Activated naive CD4-positive, alpha-beta T cell (primary cell): ENCODE measurements at places on chromosomes 1 and 21.
A peak's percentile ranks its signal among the peaks of the same experiment; 100 is the strongest.

GRCh38 chr1:113192980-113193379 lies 120.0 kb downstream of the LRIG2 start:
- DNase-seq = no peak

GRCh38 chr1:111837393-111837792 lies 81.7 kb downstream of the DDX20 start:
- DNase-seq = no peak

DNA sequence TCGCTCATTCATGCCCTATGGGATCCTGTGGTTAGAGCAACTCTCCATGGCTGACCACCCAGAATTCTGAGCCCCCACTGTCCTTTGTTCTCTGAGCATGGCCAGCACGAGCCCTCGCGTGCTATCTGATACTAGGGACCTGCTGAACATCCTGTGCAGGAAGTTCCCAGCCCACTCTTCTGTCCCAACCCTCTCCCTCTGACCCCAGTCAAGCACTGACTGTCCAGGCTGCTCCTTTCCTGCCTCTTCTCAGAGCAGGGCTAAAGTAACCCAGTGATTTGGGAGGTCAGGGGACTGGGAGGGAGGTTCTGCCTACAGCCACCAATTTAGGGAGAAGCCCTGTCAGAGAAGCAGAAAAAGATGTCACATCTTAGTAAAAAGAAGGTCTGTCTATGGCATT lies 21.2 kb downstream of the CYP4B1 start:
- DNase-seq = no peak

- no peak for DNase-seq
Measured at GRCh38 chr1:102733491-102734236, 374.7 kb downstream of the COL11A1 start.

DNA sequence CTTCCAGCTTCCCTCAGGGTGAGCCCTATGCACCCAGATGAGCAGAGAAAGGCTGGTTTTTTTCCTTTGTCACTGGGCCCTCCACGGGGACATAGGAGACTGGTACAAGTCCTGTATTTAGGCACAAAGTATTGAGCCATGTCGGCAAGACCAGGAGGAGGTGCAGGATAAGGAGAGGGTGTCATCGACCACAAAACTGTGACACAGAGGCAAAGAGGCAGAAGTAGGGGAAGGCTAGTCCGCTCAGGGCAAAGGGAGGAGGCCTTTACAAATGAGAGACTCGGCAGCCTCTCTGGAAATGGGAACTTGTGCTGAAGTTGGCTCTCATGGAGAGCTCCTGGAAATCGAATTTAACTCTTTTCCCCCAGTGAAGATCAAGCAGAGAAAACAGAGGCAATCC lies 70.7 kb upstream of the CAMK1G start:
- no peak for DNase-seq

DNA sequence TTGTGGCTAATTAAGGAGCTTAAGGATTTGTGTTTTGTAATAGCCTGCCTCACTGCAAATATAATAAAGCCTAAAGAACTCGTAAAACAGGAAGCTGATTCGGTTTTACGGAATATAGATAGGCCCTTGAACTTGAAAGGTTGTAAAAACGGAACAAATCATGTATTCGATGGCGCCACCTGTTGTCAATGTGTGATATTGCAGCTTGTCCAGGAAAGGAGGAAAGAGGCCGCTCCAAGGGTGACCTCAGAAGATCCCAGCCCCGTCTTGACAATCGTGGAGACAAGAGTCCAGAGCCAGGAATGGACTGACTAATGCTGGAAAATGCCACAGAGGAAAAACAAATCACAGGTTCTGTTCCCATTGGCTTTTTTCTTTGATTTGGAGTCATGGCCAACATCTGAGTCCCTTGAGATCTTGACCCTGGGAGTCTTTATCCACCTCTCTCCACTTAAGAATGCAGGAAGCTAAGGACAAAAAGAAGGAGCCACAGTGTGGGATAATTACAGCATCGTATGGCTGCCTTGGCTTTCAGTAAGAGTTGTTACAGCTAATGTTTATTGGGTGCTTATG lies 7.0 kb upstream of the IGSF21 start:
- peak; percentile 33 for DNase-seq

GRCh38 chr1:12184008-12184681 lies 17.4 kb downstream of the TNFRSF1B start:
- no peak for DNase-seq

GRCh38 chr1:153344718-153345025 lies 4.0 kb downstream of the PGLYRP4 start:
- no peak for DNase-seq

DNA sequence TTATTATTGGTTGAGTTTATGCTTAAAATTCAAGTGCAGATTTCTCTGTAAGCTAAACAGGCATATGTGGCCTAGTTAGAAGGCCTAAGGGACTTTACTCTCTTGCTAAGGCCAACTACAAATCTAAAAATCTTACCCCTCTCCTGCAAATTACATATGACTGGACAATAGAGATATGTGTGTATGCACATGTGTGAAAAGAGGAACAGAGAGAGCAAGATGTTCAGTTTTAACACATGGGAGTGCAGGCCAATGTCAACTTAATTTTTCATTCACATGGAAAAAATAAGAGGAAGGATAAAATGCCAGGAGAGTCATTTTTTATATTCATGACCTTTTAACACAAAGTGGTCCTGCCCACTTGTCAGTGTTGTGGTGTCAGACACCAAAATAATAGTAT lies 8.5 kb downstream of the OR10K2 start:
- no peak for DNase-seq

GRCh38 chr1:167105271-167106118 lies 11.6 kb downstream of the STYXL2 start:
- no peak for DNase-seq

DNA sequence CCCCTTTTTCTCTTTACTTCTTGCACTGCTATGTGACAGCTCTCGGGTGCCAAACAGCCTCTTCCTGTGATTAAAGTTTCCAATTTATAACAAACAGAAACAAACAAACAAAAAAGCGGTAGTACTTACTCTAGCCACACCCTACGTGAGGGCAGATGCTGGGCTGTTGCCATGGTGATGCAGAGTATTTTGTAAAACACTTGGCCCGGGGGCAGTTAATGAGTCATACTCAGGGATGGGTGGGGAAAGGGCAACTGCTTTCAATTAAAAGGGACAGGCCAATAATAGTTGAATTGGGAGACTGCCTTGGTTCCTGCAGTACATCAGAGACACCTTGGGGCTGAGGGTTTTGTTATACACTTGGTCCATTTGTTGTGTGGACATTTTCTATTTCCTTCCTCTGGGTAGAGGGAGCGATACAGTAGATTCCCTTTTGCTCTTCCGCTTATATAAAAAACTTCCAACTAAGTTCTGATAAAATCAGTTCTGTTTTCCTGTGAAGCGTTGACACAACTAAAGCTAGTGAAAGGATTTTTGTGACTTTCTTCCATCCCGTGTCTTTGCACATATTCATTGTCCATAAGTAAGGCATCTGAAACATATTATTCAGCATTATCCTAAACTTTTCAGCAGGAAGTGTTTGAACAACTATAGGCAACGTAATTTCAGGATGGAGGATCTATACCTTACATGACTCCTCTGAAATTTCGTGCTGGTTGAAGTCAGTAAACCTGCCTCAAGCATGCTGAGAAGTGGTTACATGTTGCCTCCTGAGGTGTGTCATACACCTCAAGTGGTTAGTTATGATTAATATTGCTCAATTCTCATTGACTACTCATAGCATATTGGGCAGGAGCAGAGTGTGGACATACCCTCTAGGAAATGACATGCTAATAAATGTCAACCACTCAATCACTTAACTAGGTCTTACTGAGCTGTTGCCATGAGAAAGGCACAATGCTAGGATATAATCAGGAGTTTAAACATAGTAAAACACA lies 36.7 kb upstream of the THEM4 start:
- peak; percentile 15 for DNase-seq

DNA sequence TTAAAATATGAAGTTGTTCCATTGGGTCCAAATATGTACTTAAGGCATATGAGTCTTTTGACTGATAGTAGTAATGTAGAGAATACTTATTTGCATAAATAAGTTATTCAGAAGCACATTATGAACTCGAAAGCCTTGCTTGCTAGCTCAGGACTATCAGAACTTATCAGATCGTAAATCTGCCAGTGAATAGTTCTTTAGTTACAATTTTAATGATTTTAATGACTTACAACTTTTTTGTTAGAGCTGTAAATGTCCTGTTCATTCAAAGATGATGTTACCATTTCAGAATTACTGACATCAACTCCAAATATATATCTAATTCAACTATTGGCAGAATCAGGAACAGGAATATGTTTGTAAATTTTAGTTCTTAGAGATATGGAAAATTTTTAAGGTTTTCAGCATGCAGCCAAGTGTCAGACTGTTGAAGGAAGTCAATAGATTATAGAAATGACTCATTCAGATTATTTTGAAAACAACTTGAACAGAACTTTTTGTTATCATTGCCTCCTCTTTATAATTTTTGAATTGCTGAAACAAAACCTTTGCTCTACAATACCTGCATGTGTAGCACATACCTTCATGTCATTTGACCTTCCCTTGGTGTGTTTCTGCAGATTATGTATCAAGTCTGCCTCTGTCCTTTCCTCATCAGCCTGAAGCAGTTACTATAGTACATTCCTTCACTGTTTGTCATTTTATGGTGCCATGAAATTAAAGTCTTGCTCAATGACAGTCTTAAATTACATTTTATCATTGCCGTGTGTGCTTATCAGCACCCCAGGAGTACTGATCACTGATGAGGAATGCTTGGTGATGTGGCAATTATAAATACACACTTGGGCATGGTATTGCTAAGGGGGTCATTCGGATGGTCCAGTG lies 44.9 kb downstream of the LRRC8D start:
- no peak for DNase-seq

DNA sequence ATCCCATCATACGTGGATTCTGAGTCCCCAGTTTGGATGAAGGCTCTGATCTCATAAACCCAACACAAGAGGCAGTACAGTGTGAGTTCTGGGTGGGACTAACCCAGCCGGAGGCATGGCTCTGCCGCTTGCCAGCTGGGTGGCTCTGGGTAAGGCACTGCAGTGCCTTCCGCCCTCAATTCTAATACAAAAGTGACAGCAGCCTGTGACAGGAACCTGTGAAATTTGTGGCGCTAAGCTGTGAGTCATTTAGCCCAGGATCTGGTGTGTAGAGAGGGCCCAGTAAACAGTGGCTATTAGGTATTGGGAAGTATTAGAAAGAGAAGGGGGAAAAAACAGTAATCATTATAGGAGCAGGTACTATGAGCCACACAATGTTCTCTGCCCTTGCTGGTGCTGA lies 23.3 kb downstream of the HSPG2 start:
- DNase-seq = no peak

- no peak for DNase-seq
Measured at GRCh38 chr1:103900005-103900404, 150.3 kb downstream of the AMY1C start.

DNA sequence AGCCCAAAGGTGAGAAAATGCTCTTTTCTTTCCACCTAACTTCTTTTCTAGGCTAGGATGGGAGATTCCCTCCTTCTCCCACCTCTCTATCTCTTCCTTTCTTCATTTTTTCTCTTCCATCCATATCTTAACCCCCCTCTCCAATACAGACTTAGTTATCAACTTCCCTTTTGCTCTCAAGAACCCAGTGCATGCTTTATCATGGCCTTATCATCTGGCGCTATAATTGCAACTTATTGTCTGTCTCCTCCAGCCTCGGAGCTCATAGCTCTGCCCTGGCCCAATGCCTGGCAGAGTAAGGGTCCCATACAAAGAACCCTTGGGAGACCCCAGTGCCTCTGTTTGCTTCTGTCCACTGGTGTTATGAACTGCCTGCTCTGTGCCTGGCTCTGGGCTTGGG lies 71.0 kb upstream of the NFASC start:
- no peak for DNase-seq

GRCh38 chr1:97806996-97807520 lies 113.8 kb downstream of the DPYD start:
- DNase-seq = no peak

- DNase-seq = no peak
Measured at GRCh38 chr1:67747671-67748546, 62.9 kb downstream of the GADD45A start.

GRCh38 chr21:45847870-45848269 lies 133.7 kb upstream of the COL6A1 start:
- no peak for DNase-seq

- no peak for DNase-seq
Measured at GRCh38 chr21:42799948-42800347, 79.4 kb downstream of the WDR4 start.

- DNase-seq = no peak
Measured at GRCh38 chr1:30909365-30910068, 959 bp upstream of the SDC3 start.

DNA sequence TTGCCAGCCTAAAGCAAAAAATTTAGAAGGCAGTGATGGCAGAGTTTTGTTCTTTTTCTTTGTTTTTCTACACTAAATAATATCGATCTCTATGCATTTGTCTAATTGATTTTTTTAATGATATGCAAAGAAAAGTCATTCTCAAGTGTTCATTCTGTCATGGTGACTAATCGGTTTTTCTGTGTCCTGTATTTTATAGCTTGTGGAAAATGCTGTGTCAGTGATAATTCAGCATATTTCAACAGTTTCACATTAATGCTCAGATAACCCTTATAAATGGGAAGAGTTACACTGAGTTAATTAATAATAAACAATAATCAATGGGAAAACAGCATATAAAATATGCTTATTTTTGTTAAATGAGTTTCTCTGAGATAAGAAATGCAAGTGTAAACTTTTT lies 824.9 kb downstream of the AMY1C start:
- DNase-seq = no peak

- no peak for DNase-seq
Measured at GRCh38 chr1:89165811-89166210, 10.0 kb downstream of the GBP7 start.

- no peak for DNase-seq
Measured at GRCh38 chr1:24275104-24275410, 44.1 kb upstream of the GRHL3 start.

GRCh38 chr1:47914952-47915676 lies 82.1 kb downstream of the TRABD2B start:
- no peak for DNase-seq

- no peak for DNase-seq
Measured at GRCh38 chr21:21806711-21807597, 808.7 kb downstream of the NCAM2 start.

- no peak for DNase-seq
Measured at GRCh38 chr1:233737341-233737740, 123.4 kb downstream of the KCNK1 start.

DNA sequence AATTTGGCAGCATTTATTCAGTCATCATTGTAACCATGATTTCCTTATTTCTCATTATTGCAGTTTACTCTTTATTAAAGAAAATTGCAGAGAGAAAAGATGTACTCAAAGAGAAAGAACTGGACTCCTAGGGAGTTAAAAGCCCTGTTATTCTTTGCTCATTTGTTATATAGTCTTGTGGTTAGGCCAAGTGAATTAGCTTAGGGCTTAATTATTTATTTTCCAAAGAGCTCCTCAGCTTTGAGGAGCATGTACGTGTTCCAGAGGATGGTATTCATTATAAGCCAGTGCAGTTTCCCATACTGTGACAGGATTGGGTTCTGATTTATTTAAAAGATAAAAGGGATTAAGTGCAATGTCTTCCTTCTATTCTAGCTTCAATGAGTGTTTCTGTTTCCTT lies 86.4 kb downstream of the GPR161 start:
- DNase-seq = no peak

- DNase-seq = no peak
Measured at GRCh38 chr1:172875892-172876291, 174.8 kb downstream of the TNFSF18 start.
